ENCODE measurements at places on chromosomes 6 and 20.
A peak's percentile ranks its signal among the peaks of the same experiment; 100 is the strongest.

- peak; percentile 4 for DNase-seq
Measured at GRCh38 chr6:16759646-16760515, 1.4 kb downstream of the ATXN1 start.

DNA sequence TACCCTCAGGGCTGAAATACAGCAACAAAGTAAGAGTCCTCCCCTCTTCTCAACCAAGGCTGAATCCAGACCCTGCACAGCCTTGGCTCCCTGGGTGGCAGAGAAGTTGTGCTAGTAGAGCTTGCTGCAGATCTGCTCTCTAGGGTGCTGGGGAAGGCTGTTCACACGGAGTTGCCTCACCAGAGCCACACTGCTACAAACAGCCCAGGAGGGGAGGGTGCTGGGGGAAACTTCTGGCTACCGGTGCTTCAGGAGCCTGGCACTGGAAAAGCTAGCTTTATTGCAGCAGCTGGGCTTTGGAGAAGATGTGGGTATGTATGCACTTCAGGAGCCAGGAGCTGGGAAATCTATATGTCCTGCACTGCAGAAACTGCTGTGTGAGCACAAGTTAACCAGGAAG lies 37.6 kb upstream of the SUPT3H start:
- DNase-seq = peak; percentile 5

- DNase-seq = no peak
Measured at GRCh38 chr6:106452628-106453027, 92.1 kb downstream of the CRYBG1 start.

- DNase-seq = no peak
Measured at GRCh38 chr6:168256940-168257339, 62.6 kb downstream of the DACT2 start.

GRCh38 chr20:57399587-57400155 lies 8.5 kb downstream of the RBM38 start:
- DNase-seq = no peak

DNA sequence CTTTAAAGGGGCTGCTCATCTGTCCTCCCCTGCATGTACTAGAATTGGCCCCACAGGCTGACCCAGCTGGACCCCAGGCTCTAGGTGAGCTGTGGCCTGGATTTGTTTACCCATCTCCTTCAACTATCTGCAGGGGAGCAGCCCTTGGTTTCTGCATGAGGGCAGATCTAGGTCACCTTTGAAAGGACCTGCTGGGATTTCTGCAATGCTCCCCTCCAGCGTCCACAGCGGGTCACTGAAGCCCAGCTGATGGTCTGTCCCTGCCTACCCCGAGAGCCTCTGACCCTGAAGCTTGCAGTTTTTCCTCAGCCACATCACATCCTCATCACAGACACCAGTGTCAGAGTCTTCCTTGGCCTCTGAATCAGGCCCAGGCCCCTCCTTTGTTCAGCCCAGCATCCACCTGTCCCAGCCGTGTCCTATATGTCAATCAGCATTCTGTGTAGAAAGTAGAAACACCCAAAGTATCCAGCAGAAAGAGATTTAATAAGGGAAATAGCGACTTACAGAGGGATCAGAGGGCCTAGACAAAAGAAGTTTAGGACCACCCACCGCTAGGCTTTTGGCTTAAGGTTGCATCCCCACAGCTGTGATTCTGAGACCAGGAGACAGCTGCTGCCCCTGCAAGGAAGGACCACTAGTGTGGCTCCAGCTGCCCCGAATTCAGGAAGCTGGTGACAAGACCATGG lies 243.1 kb downstream of the LRFN2 start:
- no peak for DNase-seq

DNA sequence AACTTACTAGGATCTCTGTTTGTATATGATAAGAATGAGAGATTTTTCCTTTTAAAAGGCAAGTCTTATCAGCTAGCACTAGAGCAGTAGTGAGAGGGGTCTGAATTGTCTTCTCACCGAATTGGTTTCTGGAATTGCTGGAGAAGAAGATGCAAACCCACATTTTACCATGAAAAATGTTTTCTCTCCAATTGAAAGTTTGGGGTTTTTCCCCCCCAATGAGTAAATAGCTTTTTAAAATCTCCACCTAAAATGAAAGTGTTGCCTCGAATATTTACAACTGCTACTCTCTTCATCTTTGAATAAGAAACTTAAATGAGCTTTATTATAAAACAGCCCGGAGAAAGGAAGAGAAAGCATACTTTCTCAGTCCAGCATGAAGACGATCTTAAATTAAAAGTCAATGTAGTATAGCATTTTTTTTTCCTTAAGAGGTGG lies 1.8 kb downstream of the TCF21 start:
- no peak for DNase-seq

GRCh38 chr20:4776079-4776630 lies 54.4 kb downstream of the PRND start:
- DNase-seq = peak; percentile 24

DNA sequence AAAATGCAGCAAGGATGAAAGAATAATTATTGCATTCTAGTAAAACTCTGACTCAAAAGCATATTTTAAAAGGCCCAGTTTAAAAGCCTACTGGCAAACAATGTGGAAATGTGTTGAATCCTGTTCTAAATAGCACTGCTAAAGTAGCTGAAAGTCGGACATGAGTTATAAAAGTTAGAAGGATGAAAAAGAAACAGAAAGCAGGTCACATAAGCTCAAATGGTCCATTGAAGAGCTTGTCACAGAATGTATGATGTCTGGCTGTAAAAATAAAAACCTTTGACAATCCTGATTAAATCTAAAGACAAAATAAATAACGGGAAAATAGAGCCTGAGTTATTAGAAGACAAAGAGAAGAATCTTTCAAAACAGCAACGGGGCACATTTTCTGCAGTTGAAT lies 218.6 kb upstream of the UFL1 start:
- no peak for DNase-seq

DNA sequence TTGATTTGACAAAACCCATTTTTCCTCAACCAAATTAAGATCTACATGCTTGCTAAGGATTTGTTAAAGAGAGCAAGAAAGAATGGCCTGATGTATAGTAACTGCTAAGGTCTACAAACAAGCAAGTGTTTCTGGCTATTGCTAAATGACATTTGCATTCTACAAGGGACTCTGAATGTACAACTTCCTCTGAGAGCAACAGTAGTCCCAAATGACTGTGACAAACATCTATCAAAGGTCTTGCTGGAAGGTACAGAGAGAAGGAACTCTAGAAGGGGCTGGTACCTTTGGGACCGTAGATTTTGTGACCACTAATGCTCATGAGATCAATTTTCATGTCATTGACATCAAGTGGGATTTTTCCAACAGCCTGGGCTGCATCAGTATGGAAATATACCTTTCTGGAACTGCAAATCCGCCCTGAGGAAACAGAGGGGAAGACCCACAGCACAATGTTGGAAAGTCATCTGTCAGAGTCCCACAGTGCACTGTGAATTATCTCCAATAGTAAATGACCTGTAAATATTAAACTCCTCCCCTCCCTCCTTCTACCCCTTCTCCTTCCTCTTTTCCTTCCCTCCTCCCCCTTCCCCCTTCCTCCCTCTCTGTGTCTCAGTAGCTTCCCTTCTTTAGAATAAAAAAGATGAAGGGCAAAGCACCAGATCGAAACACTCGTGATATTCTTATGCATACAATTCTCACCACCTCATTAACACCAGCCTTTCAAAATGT lies 15.9 kb upstream of the CPNE1 start:
- DNase-seq = no peak

GRCh38 chr20:46963196-46963529 lies 68.5 kb downstream of the EYA2 start:
- peak; percentile 45 for DNase-seq

DNA sequence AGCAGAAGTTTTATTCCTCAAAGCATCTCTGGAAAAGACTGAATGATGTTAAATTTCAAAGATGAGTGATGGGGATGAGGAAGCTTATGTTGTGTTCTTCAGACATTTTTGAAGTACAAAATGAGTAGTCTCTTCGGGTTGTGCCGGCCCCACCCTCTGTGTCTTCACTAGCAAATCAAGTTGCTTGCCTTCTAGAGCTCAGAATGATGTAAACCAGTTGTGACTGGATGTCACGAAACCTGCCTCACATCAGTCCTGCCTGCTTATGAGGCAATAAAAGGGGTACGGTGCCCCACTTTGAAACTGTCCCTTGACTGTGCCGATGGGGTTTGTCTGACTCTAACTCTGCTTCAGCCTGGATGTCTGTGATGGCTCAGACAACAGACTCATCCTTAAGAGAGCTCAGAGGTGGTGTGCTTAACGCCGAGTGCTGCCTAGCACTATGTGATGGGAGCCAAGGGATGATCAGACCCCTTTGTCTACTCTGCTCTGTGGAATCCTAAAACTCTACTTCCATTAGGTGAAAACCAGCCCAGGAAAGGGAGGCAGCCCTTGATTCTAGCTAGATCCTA lies 19.0 kb downstream of the TOMM34 start:
- no peak for DNase-seq

DNA sequence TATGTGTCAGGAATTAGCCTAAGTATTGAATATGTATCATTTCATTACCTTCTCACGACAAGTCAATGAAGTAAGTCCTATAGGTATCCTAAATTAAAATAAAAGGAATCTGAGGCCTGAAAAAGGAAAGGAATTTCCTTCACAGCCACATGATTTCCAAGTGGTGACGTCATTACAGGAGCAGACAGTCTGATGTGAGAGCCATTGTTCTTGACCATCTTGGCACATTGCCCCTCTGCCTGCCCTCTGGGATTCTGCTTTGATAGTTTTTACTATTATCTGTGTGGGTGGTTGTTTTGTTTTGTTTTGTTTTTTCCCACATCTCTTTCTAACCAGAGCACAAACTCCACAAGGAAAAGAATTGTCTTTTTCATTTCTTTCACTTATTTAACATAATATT lies 219.8 kb upstream of the UFL1 start:
- DNase-seq = no peak

- no peak for DNase-seq
Measured at GRCh38 chr20:32495949-32496348, 89.2 kb downstream of the NOL4L start.

DNA sequence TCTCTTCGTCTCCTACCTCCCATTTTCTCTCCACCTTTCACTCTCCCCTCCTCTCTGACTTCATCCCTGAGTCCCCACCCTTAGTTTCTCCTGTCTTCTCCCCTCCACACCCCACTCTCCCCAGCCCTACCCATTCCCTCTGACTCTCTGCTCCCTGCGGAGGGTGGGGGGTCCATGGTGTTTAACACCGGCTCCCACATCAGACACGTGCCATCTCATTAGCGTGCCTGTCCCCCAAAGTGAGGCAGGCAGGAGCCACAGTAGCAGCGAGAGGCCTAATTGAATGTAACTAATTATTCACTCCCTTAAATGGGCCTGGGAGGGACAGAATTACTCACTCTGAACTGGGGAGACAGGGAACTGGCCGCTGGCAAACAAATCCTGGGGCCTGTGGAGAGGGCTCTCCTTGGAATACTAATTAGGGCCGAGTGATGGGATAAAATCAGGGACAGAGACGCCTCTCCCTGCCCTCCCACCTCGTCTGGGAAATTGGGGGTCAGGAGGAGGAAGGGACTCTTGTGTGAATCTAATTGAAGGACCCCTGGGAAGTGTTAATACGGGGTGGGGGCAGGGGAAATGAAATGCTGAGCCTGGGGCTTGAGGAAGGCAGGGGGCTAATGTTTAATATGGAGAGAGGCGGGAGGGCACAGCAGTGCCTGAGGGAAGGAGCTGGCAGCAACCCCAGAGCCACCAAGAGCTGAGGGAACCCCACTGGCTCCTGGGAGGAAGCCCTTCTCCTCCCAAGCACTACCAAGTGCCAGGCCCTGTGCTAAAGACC lies 17.9 kb downstream of the CD40 start:
- DNase-seq = no peak

DNA sequence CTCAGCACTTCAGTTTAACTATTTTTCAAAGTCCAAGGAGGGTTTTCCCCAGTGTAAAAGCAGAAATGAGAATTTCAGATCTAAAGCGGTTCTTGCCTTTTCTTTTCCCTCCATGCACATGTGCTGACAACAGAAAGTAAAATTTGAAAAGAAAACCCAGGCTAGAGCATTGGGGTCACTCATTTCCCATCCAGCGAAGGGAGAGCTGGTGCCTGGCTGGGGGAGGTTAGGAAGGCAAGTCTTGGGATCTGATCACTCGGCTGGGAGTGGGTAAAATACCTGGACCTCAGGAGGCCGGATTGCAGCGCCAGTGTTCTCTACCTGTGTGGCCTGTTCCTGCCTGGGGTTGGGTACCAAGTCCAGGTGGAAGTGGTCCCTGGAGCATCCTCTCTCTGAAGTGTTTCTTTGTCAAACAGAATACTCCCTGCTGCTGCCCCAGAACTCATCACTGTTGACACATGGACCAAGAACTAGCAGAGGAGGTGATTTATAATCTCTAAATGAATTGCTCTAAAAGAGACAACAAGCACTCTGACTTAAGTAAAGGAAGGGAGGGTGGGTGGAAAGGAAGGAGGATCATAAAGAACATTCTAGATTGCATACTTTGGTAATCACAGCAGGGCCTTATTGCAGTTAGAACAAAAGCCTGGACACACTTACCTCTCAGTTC lies 136.0 kb downstream of the MTHFD1L start:
- DNase-seq = no peak

GRCh38 chr20:2671977-2672376 lies 8.0 kb upstream of the IDH3B start:
- no peak for DNase-seq

GRCh38 chr6:152136449-152136825 lies 329.0 kb downstream of the ESR1 start:
- DNase-seq = peak; percentile 94

DNA sequence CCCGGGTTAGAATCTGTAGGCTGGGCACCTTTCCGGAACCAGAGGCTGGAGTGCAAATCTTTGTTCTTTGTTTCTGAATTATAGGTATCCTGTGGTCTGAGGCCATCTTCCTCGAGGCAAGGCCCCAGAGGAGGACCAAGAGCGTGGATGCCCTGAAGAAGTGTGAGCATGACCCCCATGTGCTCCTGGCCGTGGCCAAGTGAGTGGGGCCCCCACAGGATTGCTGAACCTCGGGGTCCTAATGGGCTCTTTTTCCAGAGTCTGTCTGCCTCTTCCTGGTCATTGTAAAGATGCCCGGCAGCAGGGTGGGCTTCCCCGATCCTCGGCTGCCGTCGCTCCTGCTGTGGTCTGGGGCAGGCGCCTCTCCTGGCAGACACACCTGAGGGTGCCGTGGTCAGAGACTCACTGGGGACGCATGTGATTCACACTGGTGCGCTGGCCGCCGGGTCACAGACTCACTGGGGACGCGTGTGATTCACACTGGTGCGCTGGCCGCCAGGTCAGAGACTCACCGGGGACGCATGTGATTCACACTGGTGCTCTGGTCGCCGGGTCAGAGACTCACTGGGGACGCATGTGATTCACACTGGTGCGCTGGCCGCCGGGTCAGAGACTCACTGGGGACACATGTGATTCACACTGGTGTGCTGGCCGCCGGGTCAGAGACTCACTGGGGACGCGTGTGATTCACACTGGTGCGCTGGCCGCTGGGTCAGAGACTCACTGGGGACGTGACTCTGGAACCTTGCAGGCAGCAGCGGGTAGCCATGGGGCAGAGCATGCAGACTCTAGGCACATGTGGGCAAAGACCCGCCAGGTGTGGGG lies 6.5 kb upstream of the C20orf204 start:
- DNase-seq = no peak
